Endothelial cell (in vitro differentiated cells): ENCODE measurements at places on chromosomes 5 and 9.

DNA sequence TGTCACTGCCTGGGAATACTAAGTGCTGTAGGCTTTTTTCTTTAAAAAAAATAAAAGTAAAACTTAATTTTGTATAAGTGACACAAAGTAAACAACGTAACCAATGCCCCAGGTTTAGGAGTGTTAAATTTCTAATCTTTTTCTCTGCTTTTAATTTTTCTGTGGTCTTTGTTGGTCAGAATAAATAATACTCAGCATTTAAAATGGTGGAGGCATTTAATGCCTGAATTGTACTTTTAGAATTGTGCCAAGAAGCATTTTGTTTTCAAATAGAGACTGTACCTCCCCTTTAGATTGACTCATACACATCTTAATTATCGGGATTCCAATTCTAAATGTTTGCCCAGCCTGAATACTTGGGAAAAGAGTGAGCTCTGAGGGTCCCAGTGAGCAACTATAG is 1.6 kb downstream of the DMXL1 start:
- DNase-seq, result no peak

DNA sequence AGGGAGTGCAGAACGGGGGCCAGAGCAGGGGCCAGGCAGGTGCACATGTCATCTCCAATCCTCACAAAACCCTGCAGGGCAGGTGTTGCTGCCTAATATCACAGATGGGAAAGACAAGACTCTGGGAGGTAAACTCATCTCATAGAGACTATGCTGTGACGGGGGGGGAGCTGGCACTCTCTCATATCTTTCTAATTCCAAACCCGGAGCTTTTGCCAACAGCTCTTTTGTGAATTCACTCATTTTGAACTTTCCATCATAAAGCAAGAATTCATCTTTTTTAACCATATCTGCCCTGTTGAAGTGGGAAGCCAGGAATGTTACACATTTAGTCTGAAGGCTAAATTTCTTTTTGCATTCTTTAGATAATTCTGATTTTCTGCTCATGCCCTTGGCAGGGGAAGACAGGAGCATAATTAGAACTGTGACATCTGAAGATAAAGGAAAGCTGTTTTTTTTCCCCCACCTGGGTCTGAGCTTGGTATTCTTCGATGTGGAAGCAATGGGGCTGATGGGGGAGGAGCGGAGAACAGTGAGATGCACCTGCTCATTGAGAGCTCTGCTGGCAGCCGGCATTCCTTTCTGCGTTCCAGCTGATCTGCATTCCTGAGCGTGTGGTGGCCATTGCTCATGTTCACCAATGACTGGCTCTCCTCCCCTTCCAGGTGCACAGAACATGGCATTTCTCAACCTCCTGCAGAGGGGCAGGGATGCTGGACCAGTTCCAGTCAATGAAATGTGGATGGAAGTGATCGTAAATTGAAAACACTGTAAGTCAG is 159.2 kb downstream of the NSG2 start:
- DNase-seq, result no peak

DNA sequence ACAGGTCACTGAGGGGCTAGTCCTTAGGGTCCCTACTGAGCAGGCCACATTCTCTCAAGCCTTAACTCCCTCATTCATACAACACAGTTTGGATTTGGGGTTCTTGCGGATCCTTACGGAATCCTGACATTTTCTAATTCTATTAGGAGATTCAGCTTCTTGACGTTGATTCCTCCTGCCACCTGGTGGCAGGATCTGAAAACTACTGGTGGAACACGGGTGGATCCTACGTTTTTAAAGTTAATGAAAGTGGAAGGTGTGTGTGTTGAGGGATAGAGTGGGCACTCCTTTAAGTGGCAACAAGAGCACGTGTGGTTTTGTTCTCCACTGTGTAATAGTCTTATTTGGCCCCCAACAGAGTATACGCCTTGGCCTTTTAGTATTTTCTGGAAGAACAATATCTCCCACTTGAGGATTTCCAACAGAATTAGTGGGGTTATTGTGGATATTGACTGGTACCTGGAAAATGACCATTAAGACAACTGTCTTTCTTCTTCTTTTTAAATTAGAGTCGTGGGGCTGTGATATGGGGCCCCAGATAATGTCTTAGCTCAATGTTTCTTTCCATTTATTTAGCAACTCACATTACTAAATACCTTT is 25.2 kb downstream of the SLC28A3 start:
- DNase-seq, result peak; percentile 71

DNA sequence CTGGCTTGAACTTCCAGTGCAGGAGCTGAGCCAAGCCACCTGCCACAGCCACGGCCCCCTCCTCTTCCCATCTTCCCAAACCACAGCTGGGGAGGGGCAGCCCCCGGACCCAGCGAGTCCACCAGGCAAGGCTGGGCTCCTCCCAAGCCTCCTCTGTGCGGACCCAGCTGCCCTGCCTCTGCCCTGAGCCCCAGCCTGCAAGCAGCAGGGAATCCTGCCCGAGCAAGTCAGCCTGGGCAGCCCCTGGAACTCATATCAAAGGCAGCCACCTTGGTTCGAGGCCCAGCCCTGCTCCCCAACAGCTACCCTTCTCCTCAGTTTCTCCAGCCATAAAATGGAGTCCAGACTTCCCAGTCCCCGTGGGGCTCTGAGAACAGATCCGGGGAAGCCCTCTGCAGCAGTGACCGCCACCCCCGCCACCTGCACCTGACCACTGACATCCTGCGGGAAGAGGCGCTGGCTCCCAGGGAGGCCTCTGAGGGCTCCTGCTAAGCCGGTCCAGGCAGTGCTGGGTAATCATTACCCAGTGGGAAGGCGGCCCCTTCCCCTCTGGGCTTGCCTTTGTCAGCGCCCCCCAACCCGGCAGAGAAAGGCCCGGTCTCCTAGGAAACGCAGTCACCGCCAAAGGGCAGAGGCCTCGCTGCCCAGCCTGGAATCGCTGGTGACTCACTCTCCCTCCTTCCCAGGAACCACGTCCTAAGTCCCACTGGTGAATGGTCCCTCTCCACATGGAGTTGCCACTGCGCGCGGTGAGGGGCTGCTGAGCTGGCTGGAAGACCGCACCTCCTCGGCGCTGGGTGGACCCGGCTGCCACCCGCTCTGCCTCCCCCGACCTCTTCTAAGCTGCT is 1.5 kb downstream of the VAV2 start:
- DNase-seq, result peak; percentile 26

DNA sequence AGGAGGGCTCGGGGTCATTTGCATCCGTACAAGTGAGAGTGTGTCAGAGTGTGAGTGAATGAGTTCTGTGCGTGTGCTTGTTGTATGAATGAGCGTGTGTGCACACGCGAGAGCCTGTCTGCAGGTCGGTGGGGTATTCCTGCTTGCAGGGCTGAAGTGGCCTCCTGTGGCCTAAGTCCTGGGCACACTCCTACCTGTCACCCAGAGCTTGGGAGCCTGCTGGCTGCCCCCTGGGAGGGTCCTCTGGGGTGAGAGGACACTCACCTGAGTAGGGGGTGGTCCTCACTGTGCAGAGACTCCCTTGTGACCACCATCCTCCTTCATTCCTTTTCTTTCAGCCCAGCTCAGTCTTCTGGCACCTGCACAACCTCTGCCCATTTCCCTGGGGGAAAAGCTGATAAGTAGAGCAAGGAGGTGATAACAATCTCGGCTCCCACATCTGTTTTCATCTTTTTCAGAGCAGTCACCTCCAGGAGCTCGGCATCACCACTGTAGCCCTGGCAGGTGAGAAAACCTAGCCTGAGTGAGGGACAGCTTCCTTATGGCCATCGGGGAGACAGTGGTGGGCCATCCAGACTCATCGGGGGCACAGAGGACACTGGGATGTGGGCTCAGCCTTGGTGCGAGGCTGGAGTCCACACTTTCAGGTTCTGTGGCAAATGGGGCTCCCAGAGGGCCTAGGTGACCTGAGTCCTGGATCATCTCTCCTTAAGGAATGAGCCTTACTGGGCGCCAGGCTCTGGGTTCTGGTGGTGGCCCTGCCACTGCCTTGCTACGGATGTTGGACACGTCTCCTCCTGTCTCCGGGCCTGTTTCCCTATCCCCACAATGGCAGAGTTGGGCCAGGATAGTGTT is 38.7 kb upstream of the SYNPO start:
- no peak for DNase-seq

DNA sequence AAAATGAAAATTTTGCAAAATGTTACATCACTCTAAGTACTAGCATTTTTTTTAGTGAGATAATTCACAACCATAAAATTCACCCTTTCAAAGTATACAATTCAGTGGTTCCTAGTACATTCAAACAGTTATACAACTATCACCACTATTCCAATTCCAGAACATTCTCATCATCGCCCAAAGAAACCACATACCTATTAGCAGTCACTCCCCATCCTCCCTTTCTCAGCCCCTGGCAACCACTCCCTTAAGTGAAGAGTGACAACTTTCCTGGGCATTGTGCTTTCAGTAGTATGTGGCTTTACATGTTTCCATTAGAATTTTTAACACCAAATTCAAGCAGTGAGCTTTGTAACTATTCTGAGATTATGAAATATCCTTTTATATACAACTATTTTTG is 81.4 kb downstream of the RASEF start:
- no peak for DNase-seq

DNA sequence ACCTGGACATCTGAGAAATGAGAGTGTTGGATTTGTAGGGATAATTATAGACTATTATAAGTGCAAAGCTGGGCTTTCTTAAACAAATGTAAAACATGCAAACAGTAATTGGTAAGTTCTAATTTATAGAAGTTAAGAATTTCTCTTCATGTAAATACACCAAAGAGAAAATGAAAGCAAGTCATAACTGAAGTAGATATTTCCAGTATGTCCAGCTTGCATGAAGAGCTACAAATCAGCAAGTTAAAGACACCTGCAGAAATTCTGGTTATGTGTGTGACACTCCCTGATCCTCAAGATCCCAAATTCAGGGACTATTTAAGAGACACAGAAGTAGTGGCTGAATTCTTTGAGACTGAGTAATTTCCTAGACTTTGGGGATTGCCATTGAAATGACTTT is 308.9 kb downstream of the TLE4 start:
- DNase-seq, result no peak

DNA sequence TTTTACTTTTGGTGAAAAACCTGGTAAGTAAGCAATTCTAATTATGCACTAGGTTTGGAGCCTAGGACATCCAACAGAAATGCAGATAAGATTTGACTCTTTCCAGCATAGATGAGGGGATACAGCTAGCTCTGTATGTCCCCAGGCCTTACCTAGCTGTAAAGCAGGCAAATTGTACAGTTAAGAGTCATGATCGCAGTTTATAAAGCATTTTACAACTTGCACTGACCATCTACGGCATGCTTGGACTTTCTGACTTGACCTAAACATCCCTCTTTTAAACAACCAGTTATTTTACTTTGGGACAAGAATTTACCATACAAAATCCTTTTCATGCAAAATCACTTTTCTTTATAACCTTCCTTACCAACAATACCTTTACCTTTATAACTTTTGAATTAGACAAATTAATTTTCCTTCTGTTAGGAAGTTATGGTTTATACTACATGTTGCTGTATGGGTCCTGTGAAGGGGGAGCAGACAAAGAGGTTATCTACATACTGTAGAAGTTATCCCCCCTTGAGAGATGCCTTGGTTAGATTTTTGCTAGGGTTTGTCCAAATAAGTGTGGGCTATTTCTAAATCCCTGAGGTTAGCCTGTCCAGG is 36.8 kb downstream of the FGD3 start:
- DNase-seq, result no peak

GRCh38 chr5:96176022-96176421 is 214.4 kb upstream of the ELL2 start:
- no peak for DNase-seq

- DNase-seq, result no peak
Measured at GRCh38 chr5:108753331-108753730, 5.6 kb downstream of the FER start.

DNA sequence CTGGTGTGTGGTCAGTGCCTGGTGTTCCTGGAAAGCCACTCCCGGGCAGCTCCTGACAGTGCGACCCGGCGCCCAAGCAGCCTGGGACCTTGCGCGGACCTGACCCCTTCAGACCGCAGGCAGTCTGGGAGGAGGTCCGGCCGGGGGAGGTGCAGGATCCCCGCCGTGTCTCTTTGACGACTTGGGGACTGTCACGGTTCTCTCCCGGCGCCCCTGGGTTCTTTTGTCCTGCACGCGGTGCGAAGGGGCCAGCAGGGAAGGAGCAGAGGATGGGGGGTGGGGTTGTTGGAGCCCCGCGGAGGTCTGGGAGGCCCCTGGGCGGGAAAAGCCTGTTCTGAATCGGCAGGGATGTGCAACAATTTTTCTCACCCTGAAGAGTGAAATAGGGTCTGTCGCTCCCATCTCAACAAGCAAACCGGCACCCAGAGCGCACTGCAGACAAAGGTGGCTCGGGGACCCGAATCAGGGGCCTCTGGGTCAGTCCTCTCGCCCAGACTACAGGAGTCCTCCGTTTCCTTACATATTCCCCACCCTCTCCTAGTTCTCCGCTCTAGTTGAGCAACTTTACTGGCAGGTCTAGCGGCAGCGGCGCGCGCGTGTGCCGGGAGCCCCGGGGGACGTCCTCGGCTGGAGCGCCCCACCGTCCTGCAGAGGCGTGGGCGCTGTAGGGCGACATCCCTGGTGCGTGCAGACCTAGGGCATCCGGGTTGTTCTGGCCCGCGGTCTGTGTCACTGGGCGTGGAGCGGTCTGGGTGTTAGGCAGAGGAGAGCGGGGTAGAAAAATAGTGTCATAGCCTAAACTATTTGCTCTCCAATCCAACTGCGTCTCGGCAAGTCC is 1.2 kb downstream of the VCAN start:
- peak; percentile 58 for DNase-seq

GRCh38 chr5:39360471-39361111 is 3.7 kb downstream of the C9 start:
- DNase-seq, result no peak

DNA sequence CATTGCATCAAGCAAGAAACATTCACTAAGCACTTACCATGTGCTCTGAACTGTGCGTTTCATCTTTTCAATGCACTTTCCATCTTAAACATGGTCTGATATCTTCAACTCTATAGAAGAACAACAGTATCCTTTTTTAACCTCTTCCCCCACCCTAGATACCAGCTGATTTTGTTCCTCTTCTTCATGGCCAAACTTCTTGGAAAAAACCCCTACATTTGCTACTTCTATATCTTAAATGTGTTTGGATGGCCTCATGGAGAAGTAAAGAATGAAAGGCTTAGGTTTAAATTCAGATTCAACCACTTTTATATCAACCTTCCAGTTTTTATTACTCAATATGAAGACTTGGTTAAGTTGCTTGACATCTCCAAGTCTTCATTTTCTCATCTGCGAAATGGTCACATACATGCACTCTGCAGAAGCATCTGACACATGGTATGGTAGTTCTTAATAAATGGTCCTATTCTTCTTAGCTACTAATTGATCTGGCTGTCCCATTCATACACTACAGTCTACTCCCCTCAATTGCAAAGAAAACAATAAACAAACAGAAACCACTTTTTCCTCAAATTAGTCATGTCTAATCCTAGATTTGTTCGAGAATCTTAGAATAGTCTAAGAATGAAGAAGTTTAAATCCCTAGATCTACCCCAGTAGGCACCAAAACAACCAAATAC is 59.4 kb downstream of the FYB1 start:
- DNase-seq, result no peak
